ENCODE measurements at places on chromosomes 2 and 18.

- DNase-seq: no peak
Observed at GRCh38 chr2:5959836-5960820, 267.9 kb downstream of the SOX11 start.

DNA sequence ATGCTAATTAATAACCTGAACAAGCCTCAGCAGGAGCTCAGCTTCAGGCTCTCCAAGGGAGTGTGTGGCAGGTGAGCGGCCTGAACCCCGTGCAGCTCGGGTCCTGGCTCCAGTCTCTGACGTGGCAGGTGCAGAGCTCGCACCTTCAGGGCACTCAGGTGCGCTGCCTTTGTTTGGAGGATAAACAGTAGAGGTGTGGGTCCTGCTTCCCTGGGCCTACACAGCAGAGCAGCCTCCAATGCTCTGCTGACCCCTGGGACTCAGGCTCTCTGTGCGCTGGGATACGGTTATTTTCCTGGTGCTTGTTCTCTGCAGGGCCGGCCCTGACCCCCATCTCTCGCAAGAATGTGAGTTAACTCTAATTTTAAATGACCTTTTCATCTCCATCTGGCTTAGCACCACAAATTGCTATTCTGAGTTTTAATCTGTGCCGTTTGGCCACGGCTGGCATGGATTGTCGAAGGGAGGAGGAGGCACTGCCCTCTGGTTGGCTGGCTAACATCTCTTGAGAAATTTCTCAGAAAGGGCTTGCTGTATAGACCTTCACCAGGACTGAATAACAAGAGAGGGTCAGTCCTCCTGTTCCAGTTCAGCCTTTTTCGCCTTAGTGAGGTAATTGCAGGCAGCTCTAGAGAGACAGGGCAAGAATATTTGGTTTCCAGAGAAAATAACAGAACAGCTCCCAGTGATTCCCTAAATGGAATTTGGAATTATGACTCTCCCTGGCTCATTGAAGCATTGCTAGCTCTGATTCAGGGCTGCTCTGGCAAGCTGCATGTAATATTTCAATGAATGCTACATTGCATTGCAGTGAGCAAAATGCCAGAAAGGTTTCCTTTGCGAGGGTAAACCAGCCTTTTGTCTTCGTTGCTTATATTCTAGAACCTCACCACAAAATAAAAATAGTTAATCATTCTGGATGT, 161.8 kb downstream of the DCDC2C start:
- DNase-seq: no peak

GRCh38 chr2:102622646-102623045, 3.3 kb downstream of the SLC9A2 start:
- no peak for DNase-seq

DNA sequence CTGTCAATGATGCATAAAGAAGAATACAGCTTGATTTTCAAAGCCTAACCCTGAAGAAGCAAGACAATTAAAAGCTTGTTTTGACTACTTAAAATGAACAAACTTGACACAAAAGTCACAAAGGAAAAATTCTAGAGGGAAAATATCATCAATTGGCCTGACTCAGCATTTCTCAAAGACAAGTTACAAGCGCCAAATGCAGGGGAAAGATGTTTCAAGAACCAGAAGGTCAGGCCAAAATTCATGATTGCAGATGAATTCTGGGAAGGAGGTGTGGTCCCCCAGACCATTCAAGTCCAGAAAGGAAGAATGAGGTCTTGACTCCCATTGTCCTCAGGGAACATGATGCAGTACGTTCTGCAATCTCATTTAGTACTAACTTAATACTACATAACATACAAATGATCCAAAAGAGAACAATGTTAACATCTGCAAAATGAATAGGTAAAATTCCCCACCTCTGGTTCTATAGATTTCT, 64.5 kb downstream of the FAM210A start:
- DNase-seq: no peak

DNA sequence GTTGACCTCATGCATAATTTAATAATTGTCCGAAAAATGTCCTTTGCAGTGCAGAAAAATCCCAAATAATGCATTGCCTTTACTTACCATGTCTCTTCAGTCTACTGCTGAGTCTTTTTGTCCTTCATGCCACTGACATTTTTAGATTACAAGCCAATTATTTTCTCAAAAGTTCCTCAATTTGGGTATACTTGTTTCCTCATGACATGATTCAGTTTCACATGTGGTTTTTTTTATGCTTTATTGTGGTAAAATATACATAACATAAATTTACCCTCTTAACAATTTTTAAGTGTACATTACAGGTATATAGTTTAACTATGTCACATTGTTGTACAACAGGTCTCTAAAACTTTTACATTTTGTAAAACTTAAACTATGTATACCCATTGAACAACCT, 81.0 kb downstream of the EPC2 start:
- DNase-seq: no peak
